Lower lobe of right lung (tissue), 2 donors: ENCODE measurements at places on chromosomes 7 and 10. TPM values are rescaled to one million over a fixed set of nuclear protein-coding genes. Genes with fewer than 3 reads are reported as not detected.
A peak's percentile ranks its signal among the peaks of the same experiment; 100 is the strongest.

GRCh38 chr10:28054228-28054860, 55.5 kb upstream of the ODAD2 start:
- no peaks in the 10 kb centered on the region for H3K27me3 ChIP-seq
- no peak overlapping the region for H3K27ac ChIP-seq
- peaks cover 4% of the 10 kb centered on the region for H3K4me1 ChIP-seq
- H3K4me3 ChIP-seq = no peak overlapping the region

Gene NT5C2
- 105 TPM for total RNA-seq

DNA sequence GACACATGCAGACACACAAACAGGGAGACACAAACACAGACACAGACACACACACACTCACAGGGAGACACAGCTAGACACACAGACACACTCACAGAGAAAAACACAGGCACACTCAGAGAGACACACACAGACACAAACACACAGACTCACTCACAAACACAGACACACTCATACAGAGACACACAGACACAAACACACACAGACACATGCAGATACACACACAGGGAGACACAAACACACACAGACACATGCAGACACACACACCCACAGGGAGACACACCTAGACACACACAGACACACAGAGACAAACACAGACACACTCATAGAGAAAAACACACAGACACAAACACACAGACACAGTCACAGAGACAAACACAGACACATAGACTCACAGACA, 67.9 kb downstream of the ADARB2 start:
- no peaks in the 10 kb centered on the region for H3K27me3 ChIP-seq
- DNase-seq = no peak
- no peaks in the 10 kb centered on the region for H3K36me3 ChIP-seq
- H3K4me1 ChIP-seq = no peaks in the 10 kb centered on the region
- no peak overlapping the region for H3K27ac ChIP-seq

DNA sequence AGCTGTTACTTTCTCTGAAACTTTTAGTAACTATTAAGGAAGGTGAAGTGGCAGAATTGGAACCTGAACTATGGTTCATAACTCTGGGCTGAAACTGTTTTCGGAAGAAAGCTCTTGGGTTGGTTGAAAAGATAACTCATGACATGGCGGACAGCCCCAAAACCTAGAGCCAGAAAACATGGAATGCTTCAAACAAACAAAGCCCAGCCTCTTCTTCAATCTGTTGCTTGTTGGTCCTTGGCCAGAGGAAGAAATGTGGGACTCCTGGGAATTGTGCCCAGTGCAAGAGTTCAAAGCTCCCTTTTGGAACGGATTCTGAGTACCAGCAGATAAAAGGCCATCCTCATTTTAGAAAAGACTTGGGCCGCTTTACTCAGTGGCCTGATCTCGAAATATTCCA, 52.9 kb upstream of the CACNB2 start:
- DNase-seq = no peak
- H3K4me3 ChIP-seq = no peak overlapping the region
- H3K36me3 ChIP-seq = no peaks in the 10 kb centered on the region
- no peak overlapping the region for H3K27ac ChIP-seq

Gene REPIN1
- total RNA-seq = 86.0 TPM

- H3K27me3 ChIP-seq = no peaks in the 10 kb centered on the region
- no peak for DNase-seq
- no peaks in the 10 kb centered on the region for H3K4me1 ChIP-seq
- peak overlapping the region; percentile 28 for H3K4me3 ChIP-seq
- H3K27ac ChIP-seq = no peak overlapping the region
These were observed 432.1 kb upstream of the PCDH15 start for GRCh38 chr10:55233090-55233489.

Gene SRGN
- total RNA-seq = 232 TPM

DNA sequence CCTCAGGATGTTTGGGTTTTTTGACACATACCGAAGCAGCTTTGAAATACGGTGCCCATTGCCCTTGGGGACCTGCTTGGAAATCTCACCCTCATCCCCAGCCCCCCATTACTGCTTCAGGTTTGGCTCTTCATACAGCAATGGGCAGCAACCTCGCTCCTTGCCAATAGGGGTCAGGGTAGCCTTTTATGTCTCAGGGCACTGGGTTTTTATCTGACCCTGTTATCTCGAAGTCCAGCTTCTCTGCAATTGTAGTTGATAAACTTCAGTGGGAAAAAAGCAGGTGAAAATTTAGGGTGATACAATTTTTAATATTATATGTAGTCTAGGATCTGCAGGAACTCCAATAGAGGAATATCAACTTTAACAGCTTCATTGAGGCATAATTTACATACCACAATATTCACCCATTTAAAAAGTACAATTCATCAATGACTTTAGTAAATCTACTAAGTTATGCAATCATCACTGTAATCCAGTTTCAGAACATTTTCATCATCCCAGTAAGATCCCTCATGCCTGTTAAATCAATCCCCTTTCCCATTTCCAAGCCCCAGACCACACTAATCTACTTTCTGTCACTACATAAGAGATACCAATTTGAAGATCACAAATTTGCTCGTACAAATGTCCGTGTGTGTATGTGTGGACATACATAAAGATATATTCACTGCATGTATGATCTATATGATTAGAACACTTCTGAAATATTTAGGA, 386.2 kb downstream of the KCNMA1 start:
- no peaks in the 10 kb centered on the region for H3K36me3 ChIP-seq
- H3K27me3 ChIP-seq = no peaks in the 10 kb centered on the region
- peaks cover 11% of the 10 kb centered on the region for H3K4me1 ChIP-seq
- H3K27ac ChIP-seq = no peak overlapping the region

Gene ITIH2
- total RNA-seq = 0.32 TPM

Gene ATRNL1
- 0.92 TPM for total RNA-seq

Gene PODXL
- total RNA-seq = 116 TPM

DNA sequence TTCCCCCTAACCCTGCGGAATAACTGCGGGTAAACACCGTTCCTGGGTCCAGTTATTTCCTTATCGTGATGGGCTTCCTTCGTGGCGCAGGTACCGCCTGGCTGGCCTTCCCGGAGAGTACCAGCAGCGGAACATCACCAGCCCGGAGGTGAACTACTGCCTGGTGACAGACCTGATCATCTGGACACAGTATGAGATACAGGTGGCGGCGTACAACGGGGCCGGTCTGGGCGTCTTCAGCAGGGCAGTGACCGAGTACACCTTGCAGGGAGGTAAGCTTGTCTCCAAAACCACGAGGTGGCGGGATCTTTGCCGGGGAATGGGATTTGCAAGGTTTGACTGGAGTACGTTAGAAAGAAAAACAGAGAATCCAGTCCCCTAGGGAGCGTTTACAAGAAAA, 665.0 kb upstream of the FOXK1 start:
- H3K4me1 ChIP-seq = no peaks in the 10 kb centered on the region
- H3K36me3 ChIP-seq = no peaks in the 10 kb centered on the region
- H3K27ac ChIP-seq = no peak overlapping the region
- no peak for DNase-seq

DNA sequence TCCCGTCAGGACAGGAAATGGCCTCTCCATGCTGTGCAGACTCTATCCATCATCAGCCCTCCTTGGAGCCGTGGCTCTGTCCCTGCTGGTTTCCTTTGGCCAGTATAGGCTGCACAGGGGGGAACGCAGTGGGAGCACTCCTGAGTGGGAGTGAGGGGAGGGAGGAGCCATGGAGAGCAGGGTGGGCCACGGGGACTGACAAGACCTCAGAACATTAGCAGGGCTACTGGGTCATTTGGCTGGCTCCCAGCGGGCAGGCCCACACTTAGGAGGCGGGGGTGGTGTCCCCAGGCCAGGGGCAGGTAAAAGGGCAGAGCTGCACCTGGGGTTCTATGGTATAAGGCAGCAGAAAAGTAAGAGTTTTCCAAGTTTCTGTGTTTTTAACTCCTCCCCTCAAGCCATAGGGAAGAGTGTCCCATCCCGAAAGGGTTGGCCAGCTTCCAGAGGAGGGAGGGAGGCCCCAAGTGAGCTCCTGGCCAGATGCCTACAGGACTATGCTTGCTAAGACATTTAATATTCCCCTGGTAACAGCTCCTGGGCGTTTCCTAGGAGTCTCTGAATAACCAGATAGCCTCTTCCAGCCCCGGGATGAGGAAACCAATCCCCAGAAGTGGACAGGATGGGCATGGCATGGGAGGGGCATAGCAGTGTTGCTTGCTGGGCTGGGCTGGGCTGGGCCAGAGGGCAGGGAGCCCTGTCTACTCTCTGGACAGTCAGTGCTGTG, 5.5 kb upstream of the OPN4 start:
- H3K27me3 ChIP-seq = no peaks in the 10 kb centered on the region
- no peak overlapping the region for H3K27ac ChIP-seq
- no peak overlapping the region for H3K4me3 ChIP-seq
- no peaks in the 10 kb centered on the region for H3K36me3 ChIP-seq
- no peak for DNase-seq
- peaks cover 12% of the 10 kb centered on the region for H3K4me1 ChIP-seq

GRCh38 chr7:144588559-144589051, 185.1 kb upstream of the NOBOX start:
- no peaks in the 10 kb centered on the region for H3K27me3 ChIP-seq
- H3K36me3 ChIP-seq = no peaks in the 10 kb centered on the region
- no peak overlapping the region for H3K27ac ChIP-seq
- DNase-seq = no peak

DNA sequence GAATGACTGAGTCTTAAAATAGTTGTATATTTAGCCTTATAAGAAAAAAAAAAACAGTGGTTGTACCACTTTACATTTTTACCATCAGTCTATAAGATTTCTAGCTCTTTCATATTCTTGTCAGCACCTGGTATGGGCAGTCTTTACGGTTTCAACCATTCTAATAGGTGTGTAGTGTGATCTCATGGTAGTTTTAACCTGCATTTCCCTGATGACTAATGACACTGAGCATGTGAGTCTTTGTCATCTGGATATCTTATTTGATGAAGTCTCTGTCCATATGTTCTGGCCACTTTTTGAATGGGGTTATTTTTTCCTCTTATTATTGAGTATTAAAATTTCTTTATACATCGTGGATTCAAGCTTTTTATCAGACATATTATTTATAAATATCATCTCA, 365.3 kb upstream of the IGFBP3 start:
- H3K4me1 ChIP-seq = no peaks in the 10 kb centered on the region
- no peaks in the 10 kb centered on the region for H3K36me3 ChIP-seq
- H3K27ac ChIP-seq = no peak overlapping the region
- no peak overlapping the region for H3K4me3 ChIP-seq
- no peaks in the 10 kb centered on the region for H3K27me3 ChIP-seq
- no peak for DNase-seq

Gene SYT15
- total RNA-seq = 34.5 TPM

Gene NKX2-3
- not detected for total RNA-seq

Gene CH25H
- total RNA-seq = 4.4 TPM

Gene ADAM8
- total RNA-seq = 18.7 TPM

- H3K27me3 ChIP-seq = no peaks in the 10 kb centered on the region
- no peak for DNase-seq
- no peak overlapping the region for H3K4me3 ChIP-seq
- peaks cover 1% of the 10 kb centered on the region for H3K4me1 ChIP-seq
- H3K36me3 ChIP-seq = peaks cover 3% of the 10 kb centered on the region
- H3K27ac ChIP-seq = no peak overlapping the region
These were observed 8.6 kb downstream of the SCIN start for GRCh38 chr7:12578930-12579640.

GRCh38 chr7:94687076-94687475, 31.1 kb upstream of the SGCE start:
- no peaks in the 10 kb centered on the region for H3K4me1 ChIP-seq
- no peaks in the 10 kb centered on the region for H3K36me3 ChIP-seq
- DNase-seq = no peak
- H3K27ac ChIP-seq = no peak overlapping the region

GRCh38 chr7:138563808-138564207, 103.7 kb downstream of the TRIM24 start:
- peak overlapping the region; percentile 30 for H3K4me3 ChIP-seq
- DNase-seq = no peak
- peak overlapping the region; percentile 61 for H3K27ac ChIP-seq
- H3K36me3 ChIP-seq = peaks cover 60% of the 10 kb centered on the region

DNA sequence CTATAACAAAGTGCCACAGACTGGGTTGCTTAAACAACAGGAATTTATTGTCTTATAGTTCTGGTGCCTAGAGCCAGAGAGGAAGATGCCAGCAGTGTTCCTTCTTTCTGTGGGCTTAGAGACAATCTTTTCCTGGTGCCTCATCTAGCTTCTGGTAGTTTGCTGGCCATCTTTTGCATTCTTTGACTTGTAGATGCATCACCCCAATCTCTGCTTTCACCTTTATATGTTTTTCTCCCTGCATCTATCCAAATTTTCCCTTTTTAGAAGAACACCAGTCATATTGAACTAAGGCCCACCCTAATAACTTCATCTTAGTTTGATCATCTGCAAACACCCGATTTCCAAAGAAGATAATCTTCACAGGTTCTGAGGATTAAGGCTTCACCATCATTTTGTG, 66.8 kb downstream of the CDK1 start:
- no peak overlapping the region for H3K4me3 ChIP-seq
- no peaks in the 10 kb centered on the region for H3K27me3 ChIP-seq
- DNase-seq = no peak
- H3K4me1 ChIP-seq = peaks cover 13% of the 10 kb centered on the region
- no peak overlapping the region for H3K27ac ChIP-seq

GRCh38 chr7:595621-596010, 76.0 kb upstream of the PDGFA start:
- no peaks in the 10 kb centered on the region for H3K27me3 ChIP-seq
- H3K36me3 ChIP-seq = no peaks in the 10 kb centered on the region
- H3K4me1 ChIP-seq = peaks cover 8% of the 10 kb centered on the region

GRCh38 chr7:74560086-74560719, 97.3 kb upstream of the GTF2I start:
- H3K27ac ChIP-seq = no peak overlapping the region
- DNase-seq = no peak
- peaks cover 21% of the 10 kb centered on the region for H3K36me3 ChIP-seq
- H3K4me3 ChIP-seq = no peak overlapping the region

Gene NUPR2
- total RNA-seq = not detected

Gene FAM200A
- 6.7 TPM for total RNA-seq

- H3K27me3 ChIP-seq = no peaks in the 10 kb centered on the region
- no peak for DNase-seq
- no peak overlapping the region for H3K4me3 ChIP-seq
- no peak overlapping the region for H3K27ac ChIP-seq
These were observed 78.2 kb upstream of the CALN1 start for GRCh38 chr7:72490301-72490700.

Gene TSPAN12
- total RNA-seq = 43.6 TPM

- H3K27ac ChIP-seq = no peak overlapping the region
- no peaks in the 10 kb centered on the region for H3K27me3 ChIP-seq
- peaks cover 7% of the 10 kb centered on the region for H3K4me1 ChIP-seq
- no peak overlapping the region for H3K4me3 ChIP-seq
These were observed 40.9 kb downstream of the SMURF1 start for GRCh38 chr7:99102809-99103690.
